GM23338 (cell line): ENCODE measurements at places on chromosomes 3 and 15. TPM values are rescaled to one million over a fixed set of nuclear protein-coding genes. Genes with fewer than 3 reads are reported as not detected.

The PRR20G gene
- total RNA-seq: not detected in 2 replicates

The P2RY14 gene
- not detected in 2 replicates for total RNA-seq

The EIF4E3 gene
- 9.7 and 14.4 TPM in 2 replicates for total RNA-seq

The LTK gene
- total RNA-seq: 0.14 TPM in 1 of 2 replicates, not detected in the other

The GXYLT2 gene
- total RNA-seq: 5.1 and 5.8 TPM in 2 replicates
